ENCODE measurements at places on chromosomes 1 and 21.

- no peak for DNase-seq
Measured at GRCh38 chr1:66335859-66336640, 197.9 kb upstream of the SGIP1 start.

- no peak for DNase-seq
Measured at GRCh38 chr1:69163779-69164178, 403.9 kb upstream of the LRRC7 start.

- no peak for DNase-seq
Measured at GRCh38 chr1:211527006-211527405, 35.0 kb upstream of the RD3 start.

- no peak for DNase-seq
Measured at GRCh38 chr1:38210895-38211177, 164.2 kb upstream of the POU3F1 start.

DNA sequence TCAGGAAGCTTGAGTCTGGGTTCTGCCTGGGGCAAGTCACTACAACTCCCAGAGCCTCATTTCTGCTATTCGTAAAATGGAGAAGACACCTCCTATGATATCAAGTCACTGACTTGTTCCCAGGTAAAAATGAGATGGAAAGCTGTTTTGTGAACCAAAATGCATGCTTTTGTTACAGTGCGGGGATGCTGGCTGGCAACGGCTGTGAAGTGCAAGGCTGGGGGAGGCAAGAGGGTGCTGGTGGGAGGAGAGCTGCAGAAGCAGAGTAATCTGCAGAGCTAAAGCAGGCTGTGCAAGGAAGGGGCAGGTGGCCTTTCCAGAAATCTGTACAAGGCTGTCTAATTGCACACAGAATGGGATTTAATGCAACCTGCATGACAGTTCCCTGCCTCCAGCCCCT lies 150.9 kb downstream of the CNIH3 start:
- no peak for DNase-seq

- DNase-seq, result no peak
Measured at GRCh38 chr21:34935898-34936297, 113.2 kb downstream of the RUNX1 start.

DNA sequence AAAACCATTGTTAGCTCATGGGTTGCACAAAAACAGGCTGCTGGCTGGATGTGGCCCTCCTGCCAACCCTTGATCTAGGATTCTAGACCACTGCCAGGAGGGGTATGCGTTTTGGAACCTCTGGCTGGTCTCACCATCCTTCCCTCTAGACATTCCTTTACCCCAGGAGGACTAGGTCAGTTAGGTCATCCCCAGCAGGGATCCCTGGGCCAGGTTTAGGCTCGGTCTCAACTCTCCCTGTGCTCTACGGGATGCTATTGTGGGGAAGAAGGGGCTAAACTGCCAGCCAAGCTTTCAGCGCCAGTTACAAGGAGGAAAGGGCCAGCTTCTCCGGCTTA lies 22.7 kb downstream of the SLC2A1 start:
- DNase-seq, result no peak
